ENCODE measurements at places on chromosomes 6 and 20.

- no peak for DNase-seq
Measured at GRCh38 chr20:48703107-48703506, 124.7 kb downstream of the PREX1 start.

DNA sequence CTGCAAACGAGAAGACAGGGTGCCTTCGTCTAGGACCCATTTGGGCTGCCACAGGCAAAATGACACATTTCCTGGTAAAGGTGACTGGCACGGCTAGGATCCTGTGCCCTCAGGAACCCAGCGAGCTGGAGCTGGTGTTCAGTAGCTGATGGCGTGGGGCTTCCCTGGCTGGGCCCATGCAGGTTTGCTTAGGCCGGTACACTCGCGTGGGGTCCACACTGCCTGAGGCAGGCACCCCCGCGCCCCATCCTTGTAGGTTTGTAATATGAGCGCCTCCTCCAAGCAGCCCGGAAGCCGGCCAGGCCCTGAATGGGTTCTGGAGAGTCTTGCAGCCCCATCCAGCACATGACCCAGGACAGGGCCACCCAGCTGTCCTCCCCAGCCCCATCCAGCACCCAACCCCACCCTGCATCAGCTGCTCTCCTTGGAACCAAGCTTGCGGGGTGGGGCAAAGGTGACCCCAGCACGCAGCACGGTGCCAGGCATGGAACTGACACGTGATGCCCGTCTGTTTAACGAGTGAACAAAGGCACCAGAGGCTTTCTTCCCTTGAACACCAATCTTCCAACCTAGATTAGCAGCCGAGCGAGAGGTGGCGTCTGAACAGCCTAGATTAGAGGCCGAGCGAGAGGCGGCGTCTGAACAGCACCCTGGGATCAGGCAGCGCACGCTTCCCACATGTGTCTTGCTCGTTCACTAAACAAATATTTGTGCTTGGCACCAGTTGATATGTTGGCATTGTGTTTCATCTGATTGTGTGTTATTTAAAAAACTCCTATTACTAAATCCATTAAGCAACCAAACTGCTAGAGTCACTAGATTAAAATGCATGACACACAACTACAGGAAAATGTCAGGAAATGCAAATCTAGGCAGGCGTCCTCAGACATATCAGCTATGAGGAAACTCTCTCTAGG, 112.1 kb downstream of the DLL1 start:
- no peak for DNase-seq

DNA sequence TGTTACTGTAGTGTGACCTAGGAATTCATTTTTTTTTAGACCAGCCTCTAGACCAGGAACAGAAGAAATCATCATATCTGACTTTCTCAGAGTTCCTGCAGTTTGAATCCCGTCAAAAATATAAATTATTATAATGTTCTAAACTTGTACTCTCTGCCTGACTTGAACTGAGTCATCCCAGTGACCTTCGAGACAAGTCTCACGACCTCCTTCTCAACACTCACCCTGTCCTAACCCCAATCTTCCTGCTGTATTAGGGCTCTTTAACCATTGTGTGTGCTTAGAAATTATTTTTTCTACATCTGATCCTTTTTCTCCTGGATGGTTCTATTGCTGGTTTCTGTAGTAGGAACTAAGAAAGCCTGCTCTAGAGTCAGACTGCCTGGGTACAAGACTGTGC, 21.5 kb downstream of the ADGRF5 start:
- no peak for DNase-seq

DNA sequence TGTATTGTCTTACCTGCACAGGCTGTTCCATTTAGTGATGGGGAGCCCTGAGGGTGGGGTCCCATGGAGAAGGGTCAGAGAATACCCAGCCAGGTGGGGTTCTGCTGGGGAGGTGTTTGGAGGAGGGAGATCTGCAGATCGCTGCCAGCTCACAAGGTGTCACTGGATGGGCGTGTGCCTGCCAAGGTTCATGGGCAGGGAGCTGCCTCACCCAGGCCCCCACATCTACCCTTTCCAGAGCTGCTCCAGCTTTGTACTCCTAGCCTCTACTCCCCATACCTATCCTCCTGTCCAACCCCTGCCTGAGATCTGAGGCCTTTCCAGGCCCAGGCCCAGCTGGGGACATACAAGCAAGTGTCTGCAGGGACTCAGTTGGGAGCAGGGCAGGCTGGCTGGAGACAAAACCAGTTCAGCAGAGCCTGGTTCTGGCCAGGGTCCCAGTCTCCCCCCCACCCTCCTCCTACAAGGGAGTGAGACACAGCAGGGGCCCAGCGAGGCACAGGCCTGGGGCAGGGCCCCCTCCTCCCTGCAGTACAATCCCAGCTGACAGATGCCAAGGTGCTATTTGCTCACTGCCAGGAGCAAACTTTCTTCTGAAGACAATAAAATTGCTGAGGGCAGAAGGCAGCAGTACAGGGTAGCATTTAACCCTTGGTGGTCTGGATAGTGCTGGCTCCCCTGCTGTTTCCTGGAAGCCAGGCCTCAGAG, 19.7 kb downstream of the SPDEF start:
- no peak for DNase-seq

DNA sequence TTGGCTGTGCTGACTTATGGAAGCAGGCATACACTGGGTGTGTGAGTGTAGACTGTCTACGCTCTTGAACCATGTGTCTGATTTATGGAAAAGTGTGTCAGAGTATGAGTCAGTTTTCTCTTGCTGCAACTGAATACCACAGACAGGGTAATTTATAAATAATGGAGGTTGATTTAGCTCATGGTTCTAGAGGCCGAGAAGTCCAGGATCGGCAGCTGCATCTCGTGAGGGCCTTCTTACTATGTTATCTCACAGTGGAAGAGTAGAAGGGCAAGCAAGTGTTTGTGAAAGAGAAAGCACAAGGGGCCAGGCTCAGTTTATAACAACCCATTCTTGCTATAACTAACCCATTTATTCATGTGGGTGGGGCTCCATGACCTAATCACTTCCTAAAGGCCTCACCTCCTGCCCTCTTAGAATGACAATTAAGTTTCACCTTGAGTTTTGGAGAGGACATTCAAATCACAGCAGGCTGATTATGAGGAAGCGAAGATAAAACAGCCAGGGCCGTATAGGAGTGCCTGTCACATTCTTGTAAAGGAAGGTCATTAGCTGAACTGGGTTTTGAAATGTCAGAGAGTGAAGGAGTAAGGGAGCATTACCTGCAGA, 6.7 kb downstream of the GPR31 start:
- DNase-seq, result no peak

DNA sequence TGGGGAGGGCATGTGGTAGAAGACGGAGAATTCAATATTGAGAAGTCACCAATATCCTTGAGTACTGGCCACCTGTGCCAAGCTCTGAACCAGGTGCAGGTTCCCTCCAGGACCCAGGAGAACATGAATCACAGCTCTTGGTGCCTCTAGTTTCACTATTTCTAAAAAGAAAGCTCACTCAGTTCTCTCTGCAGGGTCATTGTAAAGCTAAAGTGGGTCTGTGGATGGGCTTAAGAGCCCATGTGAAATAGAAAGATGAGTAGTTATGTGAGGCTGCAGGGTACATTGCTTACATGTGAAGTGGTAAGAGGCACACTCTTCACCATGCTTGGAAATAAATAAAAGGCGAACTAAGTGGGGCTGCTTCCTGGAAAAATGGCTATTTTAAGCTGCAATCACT, 43.6 kb downstream of the ZNF831 start:
- no peak for DNase-seq

DNA sequence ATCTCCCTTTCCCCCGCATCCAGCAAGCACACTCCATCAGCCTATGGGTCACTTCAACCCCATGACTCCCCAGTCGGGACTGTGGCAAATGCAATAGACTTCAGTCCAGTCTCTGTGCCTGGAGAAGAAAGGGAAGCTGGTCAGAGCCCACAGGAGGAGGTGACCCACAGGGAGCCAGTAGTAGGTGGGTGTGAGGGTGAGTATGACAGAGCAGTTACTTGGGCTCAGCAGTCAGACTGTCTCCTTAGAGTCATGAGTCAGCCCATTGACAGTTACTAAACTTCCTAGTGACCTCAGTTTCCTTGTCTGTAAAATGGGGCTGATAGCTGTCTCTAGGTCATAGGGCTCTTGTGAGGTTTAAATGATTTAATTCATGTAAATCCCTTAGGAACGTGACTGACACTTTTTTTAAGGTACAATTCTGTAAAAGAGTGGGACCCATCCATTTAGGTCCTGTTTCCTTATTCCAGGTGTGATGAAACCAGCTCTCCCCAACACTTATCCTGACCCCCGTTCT, 33.9 kb upstream of the HLA-C start:
- no peak for DNase-seq

DNA sequence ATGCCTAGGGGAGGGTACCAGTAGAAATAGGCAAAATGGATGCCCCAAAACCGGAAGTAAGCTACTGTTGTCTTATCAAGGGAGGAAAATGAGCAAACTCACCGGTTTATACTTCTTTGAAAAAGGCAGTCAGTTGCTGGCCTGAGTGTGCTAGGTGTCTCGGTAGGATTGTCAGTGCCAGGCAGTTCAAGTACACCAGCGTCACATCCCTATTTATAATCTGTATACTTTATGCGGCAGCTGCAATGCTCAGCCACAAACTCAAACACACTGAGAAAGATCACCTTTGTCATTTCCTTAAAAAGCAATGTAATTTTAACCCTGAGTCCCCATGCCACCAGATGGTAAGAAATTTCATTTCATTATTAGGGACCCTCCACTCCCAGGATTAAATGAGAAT, 196.2 kb downstream of the EYA2 start:
- DNase-seq, result no peak

DNA sequence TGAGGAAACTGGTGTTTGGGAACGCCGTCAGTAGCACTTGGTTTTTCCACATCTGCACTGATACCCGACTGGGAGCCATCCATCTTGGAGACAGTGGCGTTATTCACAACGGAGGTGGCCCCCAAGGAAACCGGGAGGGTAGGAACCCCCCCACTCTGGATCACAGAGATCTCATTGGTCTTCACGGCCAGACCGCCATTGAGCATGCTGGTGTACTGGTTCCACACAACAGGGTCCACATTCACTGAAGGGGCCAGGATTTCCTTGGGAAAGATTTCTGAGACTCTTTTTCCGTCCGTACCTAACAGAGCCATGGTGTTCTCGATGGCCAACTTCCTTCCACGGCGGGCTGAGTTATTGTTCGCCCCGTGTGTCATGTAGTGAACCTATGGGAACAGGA, 16.1 kb upstream of the ATP9A start:
- no peak for DNase-seq

DNA sequence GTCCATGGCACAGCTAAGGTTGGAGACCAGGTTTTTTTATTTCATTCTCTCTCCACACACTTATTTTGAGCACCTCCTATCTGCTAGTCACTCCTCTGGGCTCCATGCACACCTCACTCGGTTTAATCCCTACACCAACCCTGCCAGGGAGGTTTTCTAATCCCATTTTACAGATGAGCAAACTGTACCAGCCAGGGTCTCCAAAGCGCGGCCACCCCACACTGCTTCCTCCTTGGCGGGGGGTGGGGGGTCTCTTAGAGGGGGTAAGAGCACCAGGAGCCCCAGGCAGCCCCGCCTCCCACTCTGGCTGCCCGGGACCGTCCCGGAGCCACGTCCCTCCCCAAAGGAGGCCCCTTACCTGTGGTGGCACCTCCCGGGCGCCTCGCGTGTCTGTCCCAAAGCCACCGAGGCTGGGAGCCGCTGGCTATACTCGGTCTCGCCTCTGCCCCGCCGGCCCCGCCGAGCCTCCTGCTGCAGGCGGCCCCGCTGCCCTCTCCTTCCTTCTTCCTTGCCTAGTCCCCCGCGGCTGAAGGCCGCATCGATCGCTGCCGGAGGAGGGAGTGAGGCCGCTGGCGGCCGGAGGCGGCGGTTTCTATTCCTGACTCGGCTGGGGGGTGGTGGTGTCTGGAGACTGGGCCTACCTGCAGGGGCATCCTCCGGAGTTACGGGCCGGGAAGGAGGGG, at the start of gene KCNS1:
TSS of gene KCNS1 (minus strand) at position 565 of the 683 bp plus-strand sequence. CDS start 1,891 bp downstream, outside the sequence.
- no peak for DNase-seq

DNA sequence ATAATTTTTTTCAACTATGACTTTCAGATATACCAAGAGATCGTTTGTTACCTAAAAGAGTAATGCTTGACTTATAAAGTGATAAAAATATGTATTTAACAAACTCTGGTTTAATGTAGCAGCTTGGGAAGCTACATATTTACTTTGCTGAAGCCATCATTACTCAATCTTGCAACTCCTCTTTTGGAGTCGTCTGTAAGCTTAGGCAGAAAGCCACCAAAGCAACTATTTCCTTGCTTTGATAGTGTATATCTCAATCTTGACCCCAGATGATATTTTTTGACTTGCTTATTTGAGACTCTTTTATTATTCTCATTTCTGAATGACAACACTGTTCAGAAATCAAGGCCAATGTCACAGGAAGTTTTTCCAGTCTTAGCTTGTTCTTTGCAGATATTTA, 183.0 kb downstream of the SAMD5 start:
- no peak for DNase-seq

DNA sequence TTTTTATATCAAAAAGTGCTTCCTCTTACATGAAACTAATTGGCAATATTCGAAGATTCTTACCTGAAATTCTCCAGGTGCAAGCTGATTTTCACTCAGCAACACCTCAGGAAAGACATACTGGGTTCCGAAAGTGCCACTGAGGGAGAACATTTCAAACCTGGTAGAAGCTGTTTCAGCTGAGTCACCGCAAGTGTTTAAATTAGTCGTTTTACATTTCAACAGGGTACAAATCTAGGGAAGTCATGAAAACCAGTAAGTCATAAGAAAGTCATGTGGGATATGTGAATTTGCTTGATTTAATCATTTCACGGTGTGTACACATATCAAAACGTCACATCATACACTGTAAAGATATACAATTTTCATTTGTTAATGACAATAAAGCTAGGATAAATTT, 25.3 kb upstream of the TAAR1 start:
- no peak for DNase-seq

GRCh38 chr6:90365565-90366219, 69.0 kb upstream of the BACH2 start:
- DNase-seq, result no peak

- no peak for DNase-seq
Measured at GRCh38 chr6:89007209-89008000, 44.0 kb upstream of the RNGTT start.

DNA sequence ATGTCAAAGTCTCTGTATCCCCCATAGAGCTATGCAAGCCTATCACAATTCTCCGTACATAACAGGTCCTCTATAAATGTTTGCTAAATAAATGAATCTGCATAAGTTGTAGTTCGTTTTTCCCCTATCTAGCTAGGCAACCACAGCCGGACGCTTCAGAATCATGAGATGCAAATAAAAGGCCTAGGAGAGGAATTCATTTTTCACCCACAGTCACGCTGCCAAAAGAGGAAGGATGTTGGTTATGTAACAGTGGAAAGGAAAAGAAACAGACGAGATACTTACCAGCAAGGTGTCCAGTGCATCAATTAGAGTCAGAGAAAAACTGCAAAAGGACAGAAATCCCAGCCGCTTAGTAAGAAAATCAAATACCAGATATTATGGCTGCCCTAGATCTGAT, 2.4 kb downstream of the EDEM2 start:
- DNase-seq, result no peak

- no peak for DNase-seq
Measured at GRCh38 chr20:52130406-52130805, 61.2 kb downstream of the ZFP64 start.

GRCh38 chr20:61571916-61572711, 320.1 kb downstream of the CDH4 start:
- DNase-seq, result no peak

GRCh38 chr6:105620878-105621277, 218.0 kb upstream of the PREP start:
- no peak for DNase-seq

Measured in HS-27A (cell line).